Kidney epithelial cell (primary cell): ENCODE measurements at places on chromosomes 12 and 14.

GRCh38 chr12:65803251-65803650, 21.0 kb upstream of the HMGA2 start:
- DNase-seq: no peak

DNA sequence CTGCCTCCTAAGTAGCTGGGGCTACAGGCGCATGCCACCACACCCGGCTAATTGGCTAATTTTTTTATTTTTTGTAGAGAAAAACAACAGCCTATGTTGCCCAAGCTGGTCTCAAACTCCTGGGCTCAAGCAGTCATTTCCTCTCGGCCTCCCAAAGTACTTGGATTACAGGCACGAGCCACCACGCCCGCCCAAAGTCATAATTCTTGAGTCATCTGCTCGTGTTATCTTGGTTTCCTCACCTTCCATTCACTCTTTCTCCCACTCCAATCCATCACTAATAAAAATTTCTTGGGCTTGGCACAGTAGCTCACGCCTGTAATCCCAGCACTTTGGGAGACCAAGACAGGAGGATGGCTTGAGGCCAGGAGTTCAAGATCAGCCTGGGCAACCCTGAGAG, 32.0 kb downstream of the ITGA7 start:
- no peak for DNase-seq

- no peak for DNase-seq
These were observed 153.1 kb downstream of the HMGA2 start for GRCh38 chr12:65977384-65977783.

DNA sequence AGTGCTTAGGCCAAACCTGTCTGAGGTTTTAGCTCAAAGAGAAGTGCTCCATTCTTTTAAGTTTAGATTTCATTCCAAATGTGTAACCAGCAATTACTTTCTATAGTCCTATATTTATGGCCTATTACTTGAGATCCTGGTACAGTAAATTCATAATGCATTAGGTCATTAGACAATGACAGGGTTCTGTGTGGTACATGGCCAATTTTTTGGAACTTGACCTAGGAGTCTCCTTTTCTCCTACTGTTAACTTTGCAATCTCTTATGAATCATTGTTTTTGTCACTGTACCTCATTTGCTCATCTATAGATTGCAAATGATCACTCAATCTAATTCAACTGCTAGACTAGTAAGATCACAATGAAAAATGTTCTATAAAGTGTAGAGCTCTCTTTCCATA, 136.7 kb downstream of the PDE3A start:
- DNase-seq: no peak

- no peak for DNase-seq
These were observed 162.7 kb downstream of the BTG1 start for GRCh38 chr12:91982946-91983345.

- DNase-seq: no peak
These were observed 463.4 kb downstream of the TMEM121 start for GRCh38 chr14:105989566-105990302.
